ENCODE measurements at places on chromosomes 6 and 20. TPM values are rescaled to one million over a fixed set of nuclear protein-coding genes. Genes with fewer than 3 reads are reported as not detected.

DNA sequence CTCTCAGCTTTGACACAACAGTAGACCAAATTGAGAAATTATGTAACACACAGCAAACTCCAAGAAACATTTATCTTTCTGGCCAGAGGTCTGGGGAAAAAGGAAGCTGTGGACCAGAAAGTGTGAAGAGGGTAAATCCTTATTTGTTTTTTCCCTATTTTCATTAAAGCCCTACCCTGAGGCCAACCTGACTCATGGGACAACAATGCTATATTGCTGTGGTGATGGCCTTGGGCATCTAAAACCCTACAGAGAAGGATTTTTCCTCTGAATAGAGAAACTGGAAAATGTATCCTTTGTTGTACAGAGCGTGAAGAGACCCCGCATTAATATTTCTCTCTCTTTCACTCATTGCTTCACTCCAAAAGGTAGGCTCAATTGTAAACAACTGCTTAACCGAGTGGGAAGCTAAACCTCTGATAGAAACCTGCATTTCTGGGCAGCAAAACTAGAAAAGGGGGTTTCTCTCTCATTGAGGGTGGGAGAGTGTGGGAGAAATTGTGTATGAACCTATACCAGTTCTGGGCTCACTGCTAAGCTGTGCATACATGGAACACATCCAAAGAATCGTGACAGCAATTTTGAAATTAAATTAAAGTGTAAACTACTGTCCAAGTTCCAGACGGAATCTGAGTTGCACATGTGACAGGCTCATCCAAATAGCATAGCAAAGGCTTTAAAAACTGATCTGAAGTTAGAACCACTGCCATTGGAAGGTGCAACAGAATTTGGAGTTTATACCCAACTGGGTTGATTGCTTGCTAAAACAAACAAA, 175.5 kb downstream of the CLVS2 start:
- no peak overlapping the region for H3K4me3 ChIP-seq
- H3K36me3 ChIP-seq = no peaks in the 10 kb centered on the region
- H3K27me3 ChIP-seq = no peaks in the 10 kb centered on the region
- H3K27ac ChIP-seq = no peak overlapping the region
- no peaks in the 10 kb centered on the region for H3K4me1 ChIP-seq

DNA sequence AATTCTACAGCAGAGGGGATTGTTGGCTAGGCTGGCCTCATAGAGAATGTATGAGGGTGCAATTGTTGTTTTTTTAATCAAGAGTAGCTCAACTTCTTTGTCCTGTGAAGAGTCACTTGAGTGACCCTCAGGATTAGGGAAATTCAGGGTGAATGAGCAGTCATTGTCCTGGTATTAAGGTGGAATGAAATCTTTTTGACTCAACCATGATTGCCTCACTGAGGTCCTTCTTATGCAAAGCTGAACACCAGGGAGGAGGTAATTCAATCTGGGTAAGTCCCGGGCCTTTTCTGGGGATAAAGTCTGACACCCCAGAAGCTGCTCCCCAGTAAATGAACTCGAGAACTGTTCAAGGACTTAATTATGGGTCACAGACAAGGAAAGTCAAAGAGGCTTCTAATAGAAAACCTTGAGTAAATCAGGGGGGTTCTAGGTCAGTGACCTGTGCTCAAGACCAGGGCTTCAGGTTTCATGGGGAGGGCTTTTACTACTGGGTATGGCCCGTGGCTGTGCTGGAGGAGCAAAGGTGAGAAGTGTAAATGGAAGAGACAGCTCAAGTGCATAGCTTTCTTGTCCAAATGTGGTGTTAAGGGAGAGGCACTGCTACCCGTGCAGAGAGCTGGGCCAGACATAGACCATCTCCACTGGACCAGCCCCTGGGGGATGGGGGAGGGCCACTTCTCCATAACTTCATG, 25.3 kb upstream of the ZBTB24 start:
- no peaks in the 10 kb centered on the region for H3K36me3 ChIP-seq
- no peaks in the 10 kb centered on the region for H3K27me3 ChIP-seq

GRCh38 chr6:164424489-164424888, 884.9 kb downstream of the C6orf118 start:
- H3K4me1 ChIP-seq = no peaks in the 10 kb centered on the region
- no peak overlapping the region for H3K27ac ChIP-seq
- H3K4me3 ChIP-seq = no peak overlapping the region
- no peak for DNase-seq
- no peaks in the 10 kb centered on the region for H3K36me3 ChIP-seq

The RHAG gene
- not detected for total RNA-seq

GRCh38 chr6:45222380-45222779, 105.8 kb upstream of the RUNX2 start:
- no peak overlapping the region for H3K27ac ChIP-seq
- no peaks in the 10 kb centered on the region for H3K4me1 ChIP-seq
- H3K4me3 ChIP-seq = no peak overlapping the region
- H3K36me3 ChIP-seq = no peaks in the 10 kb centered on the region

The DSE gene
- 12.0 TPM for total RNA-seq

The VSTM2L gene
- not detected for total RNA-seq

GRCh38 chr6:112054001-112054400, at the start of gene CCN6:
Gene CCN6 (plus strand): TSS chr6:112054104. CDS start chr6:112054358, 254 bp downstream.
- DNase-seq = no peak
- H3K36me3 ChIP-seq = no peaks in the 10 kb centered on the region
- H3K27me3 ChIP-seq = no peaks in the 10 kb centered on the region
- H3K4me3 ChIP-seq = no peak within 1 kb of the TSS
- H3K27ac ChIP-seq = no peak within 1 kb of the TSS
- H3K4me1 ChIP-seq = no peaks in the 10 kb centered on the region

DNA sequence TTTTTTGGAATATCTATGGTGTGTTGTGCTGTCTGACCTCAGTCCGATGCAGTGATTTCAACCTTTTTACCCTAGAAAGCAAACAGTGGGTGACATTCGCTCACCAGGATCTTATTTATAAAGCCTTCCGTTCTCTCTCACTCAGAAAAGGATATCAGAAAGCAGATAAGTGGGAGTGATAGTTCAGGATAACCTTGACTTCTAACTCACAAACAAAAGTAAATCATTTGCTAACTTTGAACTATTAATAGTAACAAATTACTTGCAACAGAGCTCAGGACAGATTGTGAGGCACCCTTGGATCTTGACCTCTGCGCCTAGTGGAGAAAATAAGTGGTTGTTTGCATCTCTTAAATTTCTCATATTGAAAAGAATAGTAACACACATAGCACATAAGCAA, 637.1 kb upstream of the CITED2 start:
- no peak for DNase-seq
- no peaks in the 10 kb centered on the region for H3K4me1 ChIP-seq
- no peak overlapping the region for H3K4me3 ChIP-seq
- H3K27ac ChIP-seq = no peak overlapping the region

- no peaks in the 10 kb centered on the region for H3K27me3 ChIP-seq
- H3K4me3 ChIP-seq = no peak overlapping the region
- no peak overlapping the region for H3K27ac ChIP-seq
- H3K4me1 ChIP-seq = no peaks in the 10 kb centered on the region
These were observed 404.6 kb upstream of the OPRM1 start for GRCh38 chr6:153634416-153634815.

GRCh38 chr20:31720486-31721407, 1.9 kb downstream of the BCL2L1 start:
- H3K4me3 ChIP-seq = peak overlapping the region; percentile 99
- DNase-seq = peak; percentile 38
- H3K36me3 ChIP-seq = peaks cover 4% of the 10 kb centered on the region
- no peak overlapping the region for H3K27ac ChIP-seq
- H3K27me3 ChIP-seq = no peaks in the 10 kb centered on the region

DNA sequence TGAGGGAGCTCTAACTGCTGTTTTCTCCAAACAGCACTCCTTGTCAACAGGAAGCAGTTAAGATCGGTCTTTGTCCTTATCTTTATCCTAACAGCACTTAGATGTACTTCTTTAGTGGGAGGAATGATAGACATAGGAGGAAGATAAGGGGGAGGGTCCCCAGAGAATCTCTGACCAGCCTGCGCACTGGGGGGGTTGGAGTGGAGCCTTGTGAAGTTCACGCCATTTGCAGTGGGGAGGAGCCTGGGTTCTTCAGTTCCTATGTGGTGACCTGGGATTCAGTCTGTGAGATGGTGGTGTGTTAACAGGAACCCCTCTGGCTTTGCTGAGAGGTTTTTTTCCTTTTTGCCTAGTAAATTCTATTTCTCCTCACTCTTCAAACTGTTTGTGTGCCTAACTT, 18.1 kb upstream of the ASCC3 start:
- H3K4me1 ChIP-seq = no peaks in the 10 kb centered on the region
- no peak for DNase-seq
- H3K27ac ChIP-seq = no peak overlapping the region
- H3K36me3 ChIP-seq = no peaks in the 10 kb centered on the region
- H3K4me3 ChIP-seq = no peak overlapping the region
- no peaks in the 10 kb centered on the region for H3K27me3 ChIP-seq

DNA sequence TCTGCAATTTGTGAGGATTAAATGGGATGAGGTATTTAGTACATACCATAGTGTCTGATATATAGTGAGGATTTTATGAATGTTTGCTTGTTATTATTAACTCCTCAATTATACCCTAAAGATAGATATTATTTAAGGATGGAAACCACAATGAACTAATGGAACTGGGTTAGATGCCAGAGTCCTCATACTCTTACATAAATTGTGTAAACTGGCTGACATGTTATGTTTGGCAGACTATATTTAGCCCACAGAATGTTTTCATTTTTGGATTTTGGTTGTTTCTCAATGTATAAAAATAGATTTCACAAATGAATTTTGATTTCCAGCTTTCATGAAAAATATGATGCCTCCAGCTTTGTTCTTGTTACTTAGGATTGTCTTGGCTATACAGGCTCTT, 37.6 kb downstream of the HTR1B start:
- no peaks in the 10 kb centered on the region for H3K27me3 ChIP-seq
- no peak for DNase-seq
- H3K4me3 ChIP-seq = no peak overlapping the region
- no peak overlapping the region for H3K27ac ChIP-seq

DNA sequence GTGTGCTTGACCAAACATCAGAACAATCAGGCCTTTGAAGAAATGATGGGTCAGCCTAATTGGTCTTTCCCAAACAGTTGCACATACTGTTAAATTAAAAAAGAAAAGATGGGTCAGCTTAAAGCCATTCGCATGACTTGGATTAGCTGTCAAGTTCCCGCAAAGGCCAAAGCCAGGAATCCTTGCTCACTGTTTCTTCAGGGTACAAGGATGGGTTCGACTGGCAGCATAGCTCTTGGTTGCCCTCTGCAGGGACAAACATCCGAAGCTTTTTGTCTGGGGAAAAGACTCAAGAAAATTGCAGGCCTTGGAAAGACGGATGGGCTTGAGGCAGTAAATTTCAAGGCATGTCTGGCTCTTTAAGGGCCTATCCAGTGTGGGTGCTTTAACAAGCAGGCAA, 168.0 kb downstream of the HDGFL1 start:
- no peak for DNase-seq
- H3K27me3 ChIP-seq = no peaks in the 10 kb centered on the region
- H3K36me3 ChIP-seq = no peaks in the 10 kb centered on the region
- H3K4me3 ChIP-seq = no peak overlapping the region
- H3K27ac ChIP-seq = no peak overlapping the region

Data from B cell (primary cell).